NCI-H510A treated with DMSO at 0.1 percent for 48 hours (cell line): ENCODE measurements at places on chromosomes 7 and 10.

GRCh38 chr10:117519879-117520278, 22.7 kb upstream of the EMX2 start:
- no peak for DNase-seq

- DNase-seq: no peak
Measured at GRCh38 chr10:98251399-98251798, 16.6 kb downstream of the LOXL4 start.

DNA sequence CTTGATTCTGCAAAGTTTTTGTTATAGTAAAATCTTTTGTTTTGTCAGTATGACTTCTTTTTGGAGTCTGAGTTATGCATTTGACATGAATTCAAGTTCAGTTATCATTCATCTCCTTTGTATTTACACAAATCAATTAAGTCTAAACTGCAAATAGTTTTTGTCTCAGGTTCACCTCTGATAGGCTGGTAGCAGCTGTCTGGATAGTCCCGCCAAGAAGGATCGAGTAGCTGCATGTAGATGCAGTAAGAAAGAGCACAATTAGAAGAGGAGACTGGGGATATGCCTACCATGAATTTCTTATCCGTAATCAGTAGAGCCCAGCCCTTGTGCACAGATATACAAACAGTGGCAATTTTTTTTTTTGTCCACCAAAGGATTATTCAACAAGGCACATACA, 392.5 kb upstream of the ETV1 start:
- peak; percentile 32 for DNase-seq

DNA sequence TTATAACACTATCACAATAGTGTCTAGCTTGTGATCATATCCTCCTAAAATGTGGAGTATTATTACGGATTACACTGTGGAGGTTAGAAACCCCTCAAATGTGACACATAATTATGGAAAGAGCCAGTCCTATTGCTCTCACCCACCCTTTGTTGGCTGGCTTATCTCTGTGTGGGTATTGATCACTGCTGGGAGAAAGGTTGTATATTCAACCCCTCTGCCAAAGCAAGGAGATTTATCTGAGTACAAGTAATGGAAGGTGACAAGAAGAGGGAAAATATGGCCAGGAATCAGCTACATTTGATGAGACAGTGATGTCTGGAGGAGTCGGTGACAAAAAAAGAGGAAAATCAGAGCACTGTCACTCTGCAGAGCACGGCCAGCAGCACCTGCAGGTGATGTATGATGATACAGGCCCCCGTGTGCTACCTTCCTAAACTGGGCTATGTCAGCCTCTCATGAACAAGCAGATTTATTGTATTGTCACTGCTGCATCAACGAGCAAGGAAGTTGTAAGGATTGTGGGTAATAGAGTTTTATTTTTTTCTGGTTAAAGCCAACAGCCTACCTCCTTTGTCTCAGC, 235.3 kb downstream of the PHF14 start:
- DNase-seq: no peak

DNA sequence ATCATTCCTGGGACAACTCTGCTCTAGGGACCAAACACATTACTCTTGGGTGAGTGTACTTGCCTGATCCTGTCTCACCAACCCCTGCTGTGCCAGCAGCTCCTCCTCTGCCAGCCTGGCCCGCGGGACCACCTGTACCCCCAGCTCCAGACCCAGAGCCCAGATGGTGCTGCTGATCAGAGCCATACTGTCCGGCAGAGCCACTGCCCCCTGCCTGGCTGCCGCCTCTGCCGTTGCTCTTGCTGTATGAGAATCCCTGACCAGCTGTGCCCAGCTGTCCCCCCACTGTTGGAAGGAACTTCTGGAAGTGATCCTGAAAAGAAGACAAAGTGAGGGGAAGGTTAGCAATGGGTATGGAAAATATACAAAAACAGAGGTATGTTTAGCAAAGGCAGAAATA, 6.9 kb downstream of the MYOZ1 start:
- no peak for DNase-seq

- DNase-seq: no peak
Measured at GRCh38 chr7:88357294-88357693, 50.6 kb upstream of the STEAP4 start.

- DNase-seq: no peak
Measured at GRCh38 chr7:126378642-126379041, 874.1 kb downstream of the GRM8 start.

- peak; percentile 84 for DNase-seq
Measured at GRCh38 chr7:22469371-22470143, 30.4 kb downstream of the STEAP1B start.

- no peak for DNase-seq
Measured at GRCh38 chr7:153402721-153403541, 643.4 kb downstream of the ACTR3B start.

DNA sequence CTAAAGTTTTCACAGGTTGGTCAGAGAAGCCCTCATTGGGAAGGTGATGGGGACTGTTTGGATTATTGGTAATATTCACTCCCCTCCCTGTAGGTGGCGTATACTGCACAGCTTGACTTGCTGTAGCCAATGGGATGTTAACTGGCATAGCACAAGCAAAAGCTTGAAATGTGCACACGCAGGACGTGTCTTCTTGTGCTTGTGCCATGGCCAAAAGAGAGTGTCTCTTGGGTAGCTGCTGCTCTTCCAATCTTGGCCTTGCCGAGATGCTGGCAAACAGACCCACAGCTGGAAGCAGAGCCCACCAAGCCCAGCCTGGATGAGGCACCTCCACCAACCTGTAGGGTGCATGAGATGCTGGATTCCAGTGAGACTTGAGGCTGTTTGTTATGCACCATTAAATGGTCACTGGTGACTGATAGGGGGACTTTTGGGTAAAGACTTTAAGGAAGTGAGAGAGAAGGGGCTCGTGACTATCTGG, 266.0 kb downstream of the GRID1 start:
- no peak for DNase-seq

DNA sequence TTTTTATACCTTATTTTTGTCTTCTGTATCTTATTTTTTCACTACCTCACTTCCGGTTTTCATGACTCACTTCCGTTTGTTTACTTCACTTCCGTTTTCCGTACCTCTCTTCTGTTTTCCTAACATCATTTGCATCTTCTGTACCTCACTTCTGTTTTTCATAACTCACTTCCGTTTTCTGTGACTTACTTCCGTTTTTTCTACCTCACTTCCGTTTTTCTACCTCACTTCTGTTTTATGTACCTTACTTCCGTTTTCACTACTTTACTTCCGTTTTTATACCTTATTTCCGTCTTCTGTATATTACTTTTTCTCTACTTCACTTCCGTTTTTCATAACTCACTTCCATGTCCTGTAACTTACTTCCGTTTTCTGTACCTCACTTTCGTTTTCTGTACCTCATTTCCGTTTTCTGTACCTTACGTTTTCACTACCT, 492.5 kb upstream of the AKR1E2 start:
- no peak for DNase-seq

GRCh38 chr10:122149561-122150505, 121.3 kb upstream of the BTBD16 start:
- DNase-seq: no peak
